DMS53 (cell line): ENCODE measurements at places on chromosomes 1 and 21.
A peak's percentile ranks its signal among the peaks of the same experiment; 100 is the strongest.

DNA sequence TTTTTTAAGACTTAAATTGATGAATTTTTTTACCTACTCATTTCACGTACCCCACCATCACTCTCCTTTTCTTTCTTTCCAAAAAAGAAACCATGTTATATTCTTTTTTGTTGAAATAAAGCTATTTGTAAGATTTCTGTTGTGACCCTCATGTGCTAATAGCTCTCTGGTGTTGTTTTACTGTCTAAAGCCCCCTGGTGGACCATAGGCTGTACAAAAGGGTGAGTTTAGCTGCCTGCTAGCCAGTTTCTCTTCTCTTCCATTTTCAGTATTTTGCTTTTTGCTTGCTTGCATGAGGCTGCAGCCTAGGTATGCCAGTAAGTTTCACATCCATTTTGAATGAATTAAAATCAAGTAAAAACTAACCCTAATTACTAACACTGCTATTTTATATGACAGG is 15.6 kb upstream of the VAMP3 start:
- peak; percentile 22 for DNase-seq

DNA sequence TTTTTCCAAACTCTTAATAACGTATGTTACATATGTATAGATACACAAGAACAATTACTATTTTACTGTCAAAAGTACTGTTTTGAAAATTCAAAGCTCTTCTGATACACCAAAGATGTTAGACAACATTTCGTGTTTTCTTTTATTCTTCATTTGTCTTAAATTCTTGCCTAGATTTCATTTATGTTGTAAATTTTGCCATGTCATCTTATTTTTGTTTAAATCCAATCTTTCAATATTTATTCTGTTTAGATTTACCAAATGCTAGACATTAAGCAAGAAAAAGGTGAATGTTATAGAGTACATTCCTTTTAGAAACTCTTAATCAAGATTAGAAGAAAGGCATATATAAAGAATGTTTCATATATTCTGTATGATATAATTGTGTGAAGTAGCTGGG is 876.9 kb downstream of the KCNT2 start:
- DNase-seq = no peak

DNA sequence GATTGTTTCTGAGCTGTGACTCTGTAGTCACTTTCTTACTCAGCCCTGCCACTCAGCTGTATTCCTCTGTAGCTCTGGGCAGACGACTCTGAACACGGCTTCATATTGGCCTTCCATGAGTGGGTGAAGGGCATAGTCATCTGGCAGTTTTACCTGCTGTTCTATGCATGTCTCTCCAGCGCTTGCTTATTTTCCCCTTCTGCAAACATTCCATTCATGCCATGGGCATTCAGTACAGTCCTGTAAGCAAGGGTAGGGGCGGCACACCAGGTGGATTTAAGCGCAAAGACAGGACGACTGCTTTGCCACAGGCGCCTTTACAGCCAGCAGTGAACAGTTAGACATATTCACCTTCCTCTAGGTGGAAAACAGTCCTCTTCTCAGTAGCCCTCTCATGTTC is 4.4 kb upstream of the WDR26 start:
- DNase-seq = no peak

- no peak for DNase-seq
Measured at GRCh38 chr1:59413327-59413720, 116.4 kb downstream of the FGGY start.

DNA sequence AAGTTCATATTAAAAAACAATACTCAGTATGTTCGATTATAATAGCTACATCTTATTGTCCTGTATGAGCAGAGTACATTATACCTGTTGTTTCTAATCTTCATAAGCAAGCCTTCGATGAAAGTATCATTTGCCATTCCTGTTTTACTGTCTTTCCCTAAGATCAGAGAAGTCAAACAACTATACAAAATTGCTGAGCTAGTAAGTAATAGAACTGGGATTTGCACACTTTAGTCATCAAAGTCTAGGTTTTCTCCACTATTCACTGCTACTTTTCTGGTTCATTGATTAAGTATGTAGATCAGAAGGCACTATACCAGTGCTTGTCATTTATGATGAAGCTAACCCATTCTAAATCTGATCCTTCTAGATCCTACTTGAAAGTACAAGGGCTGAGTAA is 108.9 kb downstream of the NR5A2 start:
- no peak for DNase-seq

DNA sequence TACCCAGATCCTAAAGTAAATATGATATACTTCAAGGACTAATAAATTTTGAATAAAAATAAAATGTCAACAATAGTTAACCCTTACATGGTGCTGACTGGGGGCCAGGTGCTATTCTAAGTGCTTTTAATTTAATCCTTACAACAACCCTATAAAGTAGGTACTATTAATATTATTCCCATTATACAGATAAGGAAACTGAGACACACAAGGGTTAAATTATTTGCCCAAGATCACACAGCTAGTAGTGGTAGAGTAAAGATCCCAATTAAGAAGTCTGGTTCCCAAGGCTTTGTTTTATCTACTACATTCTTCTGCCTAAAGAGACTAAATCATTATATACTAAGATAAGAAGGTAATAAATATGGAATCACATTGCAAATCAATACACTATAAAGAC is 34.2 kb downstream of the SYNJ1 start:
- no peak for DNase-seq

DNA sequence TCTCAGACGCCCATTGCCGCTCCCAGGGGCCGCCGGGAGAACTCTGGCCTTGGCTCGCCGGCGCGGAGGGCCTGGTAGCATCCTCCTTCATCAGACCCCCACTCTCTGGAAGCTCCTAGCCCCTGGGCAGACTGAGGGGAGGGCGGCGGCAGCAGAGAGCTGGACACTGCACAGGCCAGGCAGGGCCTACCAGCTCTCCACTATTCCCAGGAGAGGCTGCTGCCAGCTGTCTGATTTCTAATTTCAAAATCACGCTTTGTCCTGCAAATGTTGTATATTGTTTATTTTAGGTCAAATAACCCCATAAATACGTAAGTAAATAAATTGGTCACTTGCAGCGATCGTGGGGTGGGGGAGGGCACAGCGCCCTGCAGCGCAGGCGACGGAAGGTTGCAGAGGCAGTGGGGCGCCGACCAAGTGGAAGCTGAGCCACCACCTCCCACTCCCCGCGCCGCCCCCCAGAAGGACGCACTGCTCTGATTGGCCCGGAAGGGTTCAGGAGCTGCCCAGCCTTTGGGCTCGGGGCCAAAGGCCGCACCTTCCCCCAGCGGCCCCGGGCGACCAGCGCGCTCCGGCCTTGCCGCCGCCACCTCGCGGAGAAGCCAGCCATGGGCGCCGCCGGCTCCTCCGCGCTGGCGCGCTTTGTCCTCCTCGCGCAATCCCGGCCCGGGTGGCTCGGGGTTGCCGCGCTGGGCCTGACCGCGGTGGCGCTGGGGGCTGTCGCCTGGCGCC is at the start of gene MTARC1:
Gene MTARC1 (plus strand): TSS at position 577 of the 732 bp plus-strand sequence. CDS start 32 bp downstream, at position 609.
- DNase-seq = peak; percentile 91
